ENCODE measurements at places on chromosomes 7 and 10.

DNA sequence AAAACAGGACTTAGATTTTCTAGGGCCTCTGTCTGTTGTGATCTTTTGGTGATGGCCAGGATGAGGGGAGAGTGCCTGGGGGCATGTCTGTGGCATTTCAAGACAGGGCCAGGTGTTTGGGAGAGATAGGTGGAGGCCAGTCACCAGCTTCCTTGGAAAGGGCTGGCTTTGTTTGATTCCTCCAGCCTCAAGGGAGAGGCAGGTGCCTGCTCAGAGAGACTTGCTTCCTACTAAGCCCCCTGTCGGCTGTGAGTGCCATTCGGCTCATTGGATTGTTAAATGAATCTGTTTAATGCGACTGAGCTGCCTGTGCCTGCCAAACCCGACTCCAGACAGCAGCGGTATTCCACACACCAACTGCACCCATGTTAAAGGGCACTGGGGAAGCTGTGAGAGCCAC lies 304.1 kb upstream of the COBL start:
- DNase-seq: no peak

DNA sequence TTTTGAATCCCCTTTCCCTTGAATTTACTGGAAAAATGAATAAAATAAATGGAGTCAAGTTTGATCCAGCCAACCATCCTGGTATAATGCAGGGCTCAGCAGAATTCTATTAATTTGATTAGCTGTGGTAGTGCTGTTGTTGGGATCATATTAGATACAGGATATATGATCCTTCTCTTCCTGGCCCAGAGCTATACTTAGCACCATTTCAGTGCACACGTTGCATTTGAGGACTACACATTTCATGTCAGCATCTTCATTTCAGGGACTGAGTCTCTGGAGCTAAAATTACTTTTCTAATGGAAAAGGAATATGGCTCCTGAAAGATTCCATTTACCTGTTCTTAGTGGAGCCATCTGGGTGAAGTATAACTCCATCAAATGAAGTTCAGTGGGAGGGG lies 240.3 kb downstream of the BMPER start:
- no peak for DNase-seq

GRCh38 chr10:19930936-19931893 lies 115.0 kb downstream of the PLXDC2 start:
- DNase-seq: peak; percentile 63

DNA sequence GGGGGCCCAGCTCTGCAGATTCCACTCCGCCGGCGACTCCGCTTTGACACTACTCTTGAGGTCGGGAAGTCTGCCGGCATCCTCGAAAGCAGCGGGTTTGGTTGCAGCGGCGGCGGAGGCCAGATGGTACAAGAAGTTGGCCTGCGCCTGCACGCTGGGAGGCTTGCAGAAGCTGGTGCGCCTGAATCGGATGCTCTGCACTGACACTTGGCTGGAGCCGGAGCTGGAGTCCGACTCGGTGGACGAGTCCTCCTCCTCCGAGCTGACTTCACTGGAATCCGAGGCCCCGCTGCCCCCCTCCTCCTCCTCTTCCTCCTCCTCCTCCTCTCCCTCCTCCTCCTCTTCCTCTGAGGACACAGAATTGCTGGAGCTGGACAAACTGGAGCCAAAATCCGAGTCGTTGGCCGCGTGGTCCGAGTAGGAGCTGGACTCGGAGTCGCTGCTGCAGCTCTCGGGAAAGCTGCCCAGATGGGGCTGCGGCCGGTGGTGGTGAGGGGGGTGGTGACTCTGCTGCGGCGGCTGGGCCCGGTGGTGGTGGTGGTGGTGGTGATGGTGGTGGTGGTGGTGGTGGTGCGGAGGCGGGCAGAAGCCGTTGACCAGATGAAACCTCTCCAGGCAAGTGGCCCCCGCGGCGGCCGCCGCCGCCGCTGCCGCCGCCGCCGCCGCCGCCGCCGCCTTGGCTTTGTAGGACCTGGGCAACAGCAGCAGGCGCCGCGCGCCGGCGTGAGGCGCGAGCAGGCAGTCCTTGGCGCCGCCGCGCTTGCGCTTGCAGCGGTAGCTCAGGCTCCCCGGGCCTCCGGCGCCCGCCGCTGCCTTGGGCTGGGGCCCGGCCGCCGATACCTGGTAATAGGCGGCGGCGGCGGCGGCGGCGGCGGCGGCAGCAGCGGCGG lies 9.0 kb downstream of the SKIDA1 start:
- DNase-seq: peak; percentile 73

GRCh38 chr10:35391153-35391953 lies 55.0 kb downstream of the CCNY start:
- DNase-seq: no peak
